Breast epithelium (tissue), 4 donors: ENCODE measurements at places on chromosomes 1 and 21.

DNA sequence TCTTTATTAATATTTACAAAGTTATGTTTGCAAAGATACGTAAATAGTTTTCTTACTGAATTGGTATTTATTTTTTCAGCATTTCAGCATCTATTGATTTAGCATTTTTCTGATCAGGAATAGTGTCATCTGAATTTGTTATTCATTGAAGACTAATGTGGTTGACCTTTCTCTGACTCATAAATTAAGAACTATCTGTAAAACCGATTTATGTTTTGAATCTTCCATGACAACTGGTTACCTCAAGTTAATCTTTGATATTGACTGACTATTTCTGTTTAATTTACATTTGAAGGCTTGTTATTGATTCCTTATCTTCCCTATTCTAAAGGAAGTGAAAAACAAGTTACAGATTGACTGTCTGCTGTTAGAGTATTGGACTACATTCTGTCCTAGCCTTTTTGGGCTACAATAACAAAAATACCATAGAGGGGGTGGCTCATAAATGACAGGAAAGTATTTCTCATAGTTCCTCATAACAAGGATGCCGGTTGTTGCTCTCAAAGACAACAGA, 1131.4 kb downstream of the PLA2G4A start:
- no peak for DNase-seq

DNA sequence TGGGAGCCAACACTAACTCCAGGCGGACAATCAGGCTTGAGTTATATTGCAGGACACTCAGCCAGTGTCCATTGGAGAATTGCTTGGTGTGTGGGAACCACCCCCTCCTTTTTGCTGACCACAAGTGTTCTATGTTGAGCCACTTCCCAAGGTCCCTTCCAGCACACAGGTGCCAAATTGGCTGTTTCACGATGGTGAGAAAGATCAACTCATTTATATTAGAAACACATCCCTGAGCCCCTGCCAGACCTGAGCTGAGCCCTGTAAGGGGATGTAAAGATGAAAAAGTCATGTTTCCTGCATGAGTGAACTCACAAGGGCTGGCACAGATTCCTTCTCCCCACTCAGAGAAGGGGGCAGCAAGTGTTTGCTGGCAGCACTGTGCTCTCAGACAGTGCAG, 96.5 kb downstream of the KCNN3 start:
- no peak for DNase-seq

GRCh38 chr21:41447356-41447755, 21.3 kb downstream of the MX1 start:
- peak; percentile 10 for DNase-seq

GRCh38 chr1:10530281-10530740, 55.6 kb downstream of the PEX14 start:
- DNase-seq = no peak

- peak; percentile 65 for DNase-seq
Measured at GRCh38 chr21:34889676-34890469, 159.2 kb downstream of the RUNX1 start.

- DNase-seq = no peak
Measured at GRCh38 chr1:24898152-24898908, 31.7 kb downstream of the RUNX3 start.
